ENCODE measurements at places on chromosomes 12 and 14.

GRCh38 chr12:63450334-63450733 is 218.0 kb downstream of the DPY19L2 start:
- DNase-seq = no peak

GRCh38 chr14:26400373-26400772 is 197.5 kb downstream of the NOVA1 start:
- no peak for DNase-seq

DNA sequence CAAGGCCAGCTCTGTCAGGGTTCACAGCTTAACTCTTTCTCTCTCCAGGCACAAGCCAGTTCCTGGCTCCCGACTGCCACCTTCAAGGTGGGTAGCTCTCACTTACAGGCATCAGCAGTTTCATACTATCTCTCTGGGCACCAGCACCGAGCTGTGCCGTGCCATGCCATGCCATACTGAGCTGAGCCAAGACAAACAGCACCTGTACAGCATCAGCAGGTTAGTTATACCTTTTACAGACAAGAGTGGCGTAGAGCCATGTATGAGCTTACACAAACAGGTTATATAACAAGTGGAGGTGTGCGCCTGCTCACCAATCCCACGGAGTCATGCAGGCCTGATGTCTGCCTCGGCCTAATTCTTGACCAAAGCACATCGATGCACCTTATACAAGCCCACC is 1098.7 kb downstream of the AACS start:
- peak; percentile 14 for DNase-seq

DNA sequence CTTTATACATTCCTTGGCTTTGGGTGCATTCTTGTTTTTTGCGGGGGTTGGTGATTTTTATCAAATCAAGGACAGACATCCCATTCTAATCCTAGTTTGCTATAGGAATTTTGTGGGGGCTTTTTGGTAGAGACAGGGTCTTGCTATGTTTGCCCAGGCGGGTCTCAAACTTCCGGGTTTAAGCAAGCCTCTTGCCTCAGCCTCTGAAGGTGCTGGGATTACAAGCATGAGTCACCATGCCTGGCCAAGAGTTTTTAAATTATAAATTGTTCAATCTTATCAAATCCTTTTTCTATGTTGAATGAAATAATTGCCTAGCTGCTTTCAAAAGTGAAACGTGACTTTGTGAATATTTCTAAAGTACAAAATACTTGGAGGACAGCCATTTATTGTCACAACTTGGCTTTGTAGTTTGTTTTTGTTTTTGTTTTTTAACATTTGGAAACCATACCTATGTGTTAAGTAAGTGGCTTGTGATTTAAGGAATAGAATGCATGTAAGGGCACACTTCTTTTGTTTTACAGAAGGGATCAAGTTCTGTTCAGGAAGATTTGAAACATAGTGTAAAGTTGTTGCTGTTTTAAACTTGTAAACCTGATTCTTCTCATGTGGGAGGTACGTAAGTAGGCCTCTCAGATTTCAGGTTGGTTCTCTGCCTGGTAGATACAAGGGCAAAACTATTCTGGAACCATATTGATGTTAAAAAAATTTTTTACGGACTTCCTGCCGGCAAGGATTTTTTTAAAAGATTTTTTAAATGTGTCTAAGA is 13.4 kb downstream of the MARK3 start:
- DNase-seq = no peak

DNA sequence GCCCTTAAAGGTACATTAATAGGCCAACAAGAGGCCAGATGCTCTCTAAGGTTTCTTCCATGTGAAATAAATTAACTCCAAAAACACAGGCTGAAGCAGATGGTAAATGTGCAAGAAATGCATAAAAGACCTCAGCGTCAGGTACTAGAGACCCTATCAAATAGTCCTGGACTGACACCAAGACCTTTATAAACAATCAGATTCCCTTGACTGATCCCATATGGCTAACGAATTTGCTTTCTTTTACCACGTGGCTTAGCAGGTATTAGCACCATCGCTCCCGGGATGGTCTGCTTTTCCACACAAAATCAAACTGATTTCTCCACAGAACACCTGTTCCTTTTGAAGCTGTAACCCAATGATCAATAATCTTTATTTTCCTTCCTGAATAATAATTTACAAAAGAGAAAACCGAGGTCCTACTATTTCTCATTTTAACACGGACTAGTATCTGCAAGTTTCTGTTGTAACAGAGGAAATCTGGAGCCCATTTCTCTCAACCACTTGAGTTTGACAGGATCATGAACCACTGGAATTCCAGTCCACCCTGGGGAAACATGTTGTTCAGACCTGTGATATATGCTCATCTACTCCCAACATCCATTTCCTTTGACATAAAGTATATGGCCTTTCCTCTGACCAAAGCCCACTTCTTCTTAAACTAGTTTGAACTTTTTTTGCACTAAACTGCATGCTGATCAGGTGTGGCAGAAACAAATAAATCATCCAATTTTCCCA is 48.2 kb upstream of the DAAM1 start:
- DNase-seq = no peak

DNA sequence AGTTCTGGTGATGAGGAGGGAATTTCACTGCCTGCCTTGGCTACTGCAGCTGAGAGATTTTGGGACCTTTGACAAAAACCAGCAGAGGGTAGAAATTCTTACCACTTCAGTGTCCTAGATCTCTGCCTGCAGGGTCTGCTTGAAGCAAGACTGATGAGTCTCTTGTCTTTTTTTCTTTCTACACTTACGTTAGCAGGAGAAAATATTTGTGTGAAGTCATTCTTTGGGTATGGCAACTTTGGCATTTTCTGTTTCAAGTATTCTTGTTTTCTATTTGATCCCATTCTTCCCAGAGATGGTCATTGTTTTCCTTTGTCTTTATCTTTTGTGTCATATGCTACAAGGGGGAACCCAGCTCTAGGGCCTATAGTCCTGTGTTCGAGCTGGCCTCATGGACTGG is 65.6 kb upstream of the FERMT2 start:
- no peak for DNase-seq

Data from NCI-H2081 (cell line).